MM.1S (cell line): ENCODE measurements at places on chromosomes 5 and 9.

GRCh38 chr5:92780057-92780456, 801.0 kb downstream of the NR2F1-AS1 start:
- DNase-seq = no peak

- no peak for DNase-seq
Measured at GRCh38 chr9:111870774-111871498, 25.7 kb upstream of the UGCG start.

DNA sequence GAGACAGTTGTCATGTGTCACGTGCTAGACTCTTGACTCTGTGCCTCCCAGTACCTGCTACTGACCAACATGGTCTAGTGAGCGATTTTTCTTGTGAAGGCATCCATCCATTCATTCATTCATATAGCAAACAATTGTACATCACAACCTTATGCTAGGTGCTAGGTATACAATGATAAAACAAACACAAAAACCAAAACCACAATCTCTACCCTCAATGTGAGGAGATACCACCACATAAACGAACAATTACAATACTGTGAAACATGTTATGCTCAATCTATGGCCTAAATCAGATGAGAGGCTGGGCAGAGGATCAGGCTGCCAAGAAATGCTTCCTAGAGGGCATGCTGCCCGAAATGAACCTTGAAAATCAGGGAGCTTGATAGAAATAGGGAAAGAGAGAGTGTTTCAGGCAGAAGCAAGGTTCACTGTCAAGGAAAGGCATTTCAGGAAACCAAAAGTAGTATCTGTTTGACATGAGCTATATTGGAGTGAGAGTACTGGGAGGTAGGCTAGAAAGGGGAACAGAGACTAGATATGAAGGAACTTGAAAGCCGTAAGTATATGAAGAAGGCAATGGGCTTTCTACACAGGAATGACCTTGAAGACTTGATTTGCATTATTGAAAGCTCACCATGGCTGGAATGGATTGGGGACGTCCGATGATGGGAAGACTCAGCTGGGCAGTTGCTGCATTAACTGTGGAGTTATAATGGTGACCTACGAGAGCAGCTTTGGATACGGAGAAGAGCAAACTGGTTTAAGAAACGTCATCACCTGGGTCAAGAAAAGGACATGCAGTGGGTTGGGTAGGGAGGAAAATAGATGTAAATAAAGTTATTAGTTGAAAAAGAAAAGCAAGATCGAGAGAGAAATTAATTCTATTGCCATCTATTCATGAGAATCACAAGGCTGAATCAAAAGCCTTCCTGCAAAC, 90.1 kb downstream of the THBS4 start:
- DNase-seq = no peak

- no peak for DNase-seq
Measured at GRCh38 chr5:158513490-158514318, 586.0 kb downstream of the EBF1 start.

DNA sequence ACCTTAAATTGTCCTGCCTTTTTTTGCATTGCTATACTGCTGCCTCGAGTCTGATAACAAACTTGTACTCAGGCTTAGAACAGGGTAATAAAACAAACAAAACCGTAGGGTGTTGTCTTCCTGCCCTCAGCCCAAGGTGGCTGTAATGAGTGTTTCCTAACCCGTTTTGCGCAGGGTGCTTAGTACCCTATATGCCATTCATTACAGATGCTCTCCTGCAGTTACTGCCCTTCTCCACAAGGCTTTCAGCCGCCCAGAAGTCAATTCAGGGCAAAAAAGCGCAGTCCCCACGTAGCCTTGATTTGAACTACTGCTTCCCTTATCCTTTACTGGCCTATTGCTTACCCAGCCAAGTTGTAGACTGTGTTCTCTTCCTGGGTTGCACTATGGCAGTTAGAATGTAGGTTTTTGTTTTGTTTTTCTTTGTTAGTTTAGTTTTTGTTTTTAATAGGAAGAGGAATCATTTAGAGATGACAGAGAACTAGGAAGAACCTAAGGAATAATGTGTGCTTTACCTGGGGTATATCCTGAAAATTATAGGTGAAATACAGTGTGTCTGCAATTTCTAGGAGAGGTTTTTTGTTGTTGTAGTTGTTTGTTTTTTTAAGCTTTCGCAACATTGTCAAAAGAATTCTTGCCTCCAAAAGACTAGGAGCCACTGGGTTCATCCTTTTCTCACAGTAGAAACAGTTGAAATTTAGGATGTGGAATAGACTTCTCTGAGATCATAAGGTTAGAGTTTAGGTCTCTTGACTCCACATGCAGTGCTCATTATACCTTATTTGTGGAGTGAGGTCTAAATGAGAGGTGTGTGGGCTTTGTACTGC, 1.3 kb downstream of the HMGXB3 start:
- peak; percentile 85 for DNase-seq

DNA sequence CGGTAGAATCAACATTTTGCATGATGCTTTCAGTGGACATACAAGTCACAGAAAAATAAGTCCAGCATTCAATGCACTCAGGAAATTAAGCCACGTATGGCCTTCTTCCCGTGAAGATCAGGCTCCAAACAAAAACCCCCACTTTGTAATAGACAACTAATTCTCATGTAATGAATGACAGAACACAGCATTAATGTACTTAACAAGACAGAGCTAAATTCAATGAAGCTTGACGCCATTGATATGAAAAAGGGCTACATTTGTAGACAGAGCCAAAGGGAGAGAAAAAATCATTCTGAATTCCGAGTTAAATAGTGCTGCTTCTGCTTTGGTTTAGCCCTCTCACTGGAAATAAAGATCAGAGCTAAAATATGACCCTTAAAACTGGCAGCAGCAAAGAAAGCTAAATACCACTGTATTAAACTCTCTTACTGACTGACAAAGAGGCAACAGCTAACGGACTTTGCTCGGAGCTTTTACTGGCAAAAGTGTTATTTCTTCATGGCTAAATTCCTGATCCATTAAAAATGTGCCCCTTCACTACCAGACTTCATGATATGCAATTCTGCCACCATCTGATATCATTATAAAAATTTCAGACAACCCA, 250.5 kb downstream of the BNC2 start:
- DNase-seq = no peak

- peak; percentile 80 for DNase-seq
Measured at GRCh38 chr5:115377468-115378217, 81.2 kb upstream of the CCDC112 start.

DNA sequence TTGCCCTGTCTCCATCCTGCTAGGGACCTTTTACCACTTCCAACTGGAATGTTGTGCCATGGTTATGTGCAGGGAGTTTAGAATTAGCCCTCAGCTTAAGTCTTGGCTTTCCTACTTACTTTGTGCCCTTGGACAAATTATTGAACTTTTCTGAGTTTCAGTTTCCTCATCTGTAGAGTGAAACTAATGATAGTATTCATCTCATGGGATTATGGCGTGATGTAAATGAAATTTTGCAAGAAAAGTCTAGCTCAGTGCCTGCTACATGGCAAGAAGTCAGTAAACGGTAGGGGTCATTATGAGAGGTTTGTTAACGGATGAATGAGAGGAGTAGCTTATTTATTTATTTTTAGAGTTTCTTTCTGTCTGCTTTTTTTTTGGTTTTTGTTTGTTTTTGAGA, 1.8 kb downstream of the MVB12B start:
- DNase-seq = no peak

DNA sequence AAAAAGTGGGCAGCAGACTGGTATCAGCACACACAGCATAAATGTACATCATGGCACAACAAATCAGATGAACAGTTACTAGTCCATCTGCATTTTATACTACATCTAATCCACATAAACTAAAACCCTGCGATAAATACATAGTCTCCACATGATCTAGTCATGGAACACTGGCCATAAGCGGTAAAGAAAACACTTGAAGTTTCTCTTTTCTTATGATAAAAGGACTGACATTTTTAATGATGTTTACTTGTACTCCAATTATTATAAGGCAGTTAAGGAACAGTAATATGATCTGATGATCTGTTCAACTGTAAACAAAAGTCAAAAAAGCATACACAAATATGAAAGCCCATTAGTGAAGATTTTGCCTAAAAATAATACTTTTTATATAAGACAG, 112.5 kb downstream of the MPDZ start:
- DNase-seq = no peak

GRCh38 chr9:93220627-93221026, 36.7 kb downstream of the WNK2 start:
- DNase-seq = no peak

GRCh38 chr9:82797534-82797933, 265.4 kb downstream of the RASEF start:
- no peak for DNase-seq

DNA sequence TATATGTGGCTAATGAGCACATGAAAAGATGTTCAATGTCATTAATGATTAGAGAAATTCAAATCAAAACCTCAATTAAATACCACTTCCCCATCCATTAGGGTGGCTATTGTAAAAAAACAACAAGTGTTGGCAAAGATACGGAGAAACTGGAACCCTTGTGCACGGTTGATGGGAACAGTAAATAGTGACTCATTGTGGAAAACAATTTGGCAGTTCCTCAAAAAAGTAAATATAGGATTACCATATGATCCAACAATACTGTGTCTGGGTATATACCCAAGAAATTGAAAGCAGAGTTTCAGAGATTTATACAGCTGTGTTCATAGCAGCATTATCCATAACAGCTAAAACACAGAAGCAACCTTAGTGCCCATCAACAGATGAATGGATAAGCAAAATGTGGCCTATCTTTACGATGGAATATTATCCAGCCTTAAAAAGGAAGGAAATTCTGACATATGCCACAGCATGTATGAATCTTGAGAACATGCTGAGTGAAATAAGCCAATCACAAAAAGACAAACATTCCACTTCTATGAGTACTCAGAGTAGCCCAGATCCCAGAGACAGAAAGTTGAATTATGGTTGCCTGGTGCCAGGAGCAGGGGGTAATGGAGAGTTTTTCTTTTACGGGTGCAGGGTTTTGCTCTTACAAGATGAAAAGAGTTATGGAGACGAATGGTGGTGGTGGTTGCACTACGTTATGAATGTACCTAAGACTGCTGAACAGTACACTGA, 41.4 kb upstream of the LRRC14B start:
- no peak for DNase-seq

DNA sequence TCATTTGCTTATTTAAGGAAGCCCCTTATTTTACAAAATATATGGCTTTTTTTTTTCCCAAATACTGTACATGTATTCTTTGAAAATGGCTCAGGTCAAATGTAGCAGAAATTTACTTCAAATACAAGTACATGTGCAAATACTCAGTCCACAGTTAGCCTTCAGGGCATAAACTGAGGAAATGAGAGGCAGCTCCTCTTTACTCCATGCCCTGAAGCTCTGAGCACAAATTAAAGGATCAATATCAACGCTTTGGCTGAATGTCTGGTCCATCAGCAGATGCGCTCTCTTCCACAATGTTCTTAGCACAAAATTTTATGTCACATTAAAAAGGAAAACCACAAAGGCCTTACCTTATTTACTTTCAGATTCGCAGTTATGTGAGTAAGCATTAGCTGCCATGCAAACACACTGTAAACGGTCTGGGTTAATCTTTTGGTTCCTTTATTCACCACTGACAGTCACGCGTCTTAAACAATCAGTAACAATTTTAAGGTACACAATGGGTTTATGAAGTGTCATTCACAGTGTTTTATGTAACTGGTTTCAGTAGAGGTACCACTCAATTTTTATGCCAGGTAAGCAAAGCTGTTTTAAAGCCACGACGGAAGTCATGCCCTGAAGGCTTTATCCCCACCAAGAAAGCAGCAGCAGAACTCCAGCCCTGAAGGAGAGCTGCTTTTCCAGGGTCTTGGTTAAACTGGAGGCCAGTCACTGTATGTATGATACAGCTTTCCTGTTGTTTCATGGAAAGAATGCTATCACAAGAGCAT, 103.4 kb downstream of the OTULIN start:
- peak; percentile 80 for DNase-seq

GRCh38 chr9:107249665-107250285, 33.3 kb upstream of the RAD23B start:
- no peak for DNase-seq

GRCh38 chr5:174252121-174252520, 206.6 kb downstream of the NSG2 start:
- no peak for DNase-seq

GRCh38 chr5:58085800-58086199, 374.1 kb downstream of the PLK2 start:
- DNase-seq = no peak

GRCh38 chr9:98929895-98930341, 13.8 kb upstream of the COL15A1 start:
- no peak for DNase-seq

DNA sequence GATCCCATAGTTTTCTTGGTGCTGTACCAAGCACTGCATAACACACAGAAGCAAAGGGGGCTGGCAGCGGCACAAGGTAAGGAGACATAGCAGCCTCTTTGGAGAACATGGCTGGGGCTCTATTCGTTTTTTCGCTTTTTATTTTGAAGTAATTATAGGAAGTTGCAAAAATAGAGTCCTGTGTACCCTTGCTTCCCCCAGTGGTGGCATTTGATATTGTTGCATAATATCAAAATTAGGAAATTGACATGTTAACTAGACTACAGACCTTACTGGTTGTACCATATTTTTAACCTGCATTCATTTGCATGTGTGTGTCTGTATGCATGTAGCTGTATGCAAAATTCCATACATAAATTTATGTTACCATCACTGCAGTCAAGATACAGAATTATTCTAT, 6.6 kb upstream of the UBQLN1 start:
- no peak for DNase-seq

- peak; percentile 50 for DNase-seq
Measured at GRCh38 chr5:65742565-65743231, 20.7 kb downstream of the NLN start.

- DNase-seq = no peak
Measured at GRCh38 chr5:115471345-115472063, 73.1 kb downstream of the FEM1C start.

DNA sequence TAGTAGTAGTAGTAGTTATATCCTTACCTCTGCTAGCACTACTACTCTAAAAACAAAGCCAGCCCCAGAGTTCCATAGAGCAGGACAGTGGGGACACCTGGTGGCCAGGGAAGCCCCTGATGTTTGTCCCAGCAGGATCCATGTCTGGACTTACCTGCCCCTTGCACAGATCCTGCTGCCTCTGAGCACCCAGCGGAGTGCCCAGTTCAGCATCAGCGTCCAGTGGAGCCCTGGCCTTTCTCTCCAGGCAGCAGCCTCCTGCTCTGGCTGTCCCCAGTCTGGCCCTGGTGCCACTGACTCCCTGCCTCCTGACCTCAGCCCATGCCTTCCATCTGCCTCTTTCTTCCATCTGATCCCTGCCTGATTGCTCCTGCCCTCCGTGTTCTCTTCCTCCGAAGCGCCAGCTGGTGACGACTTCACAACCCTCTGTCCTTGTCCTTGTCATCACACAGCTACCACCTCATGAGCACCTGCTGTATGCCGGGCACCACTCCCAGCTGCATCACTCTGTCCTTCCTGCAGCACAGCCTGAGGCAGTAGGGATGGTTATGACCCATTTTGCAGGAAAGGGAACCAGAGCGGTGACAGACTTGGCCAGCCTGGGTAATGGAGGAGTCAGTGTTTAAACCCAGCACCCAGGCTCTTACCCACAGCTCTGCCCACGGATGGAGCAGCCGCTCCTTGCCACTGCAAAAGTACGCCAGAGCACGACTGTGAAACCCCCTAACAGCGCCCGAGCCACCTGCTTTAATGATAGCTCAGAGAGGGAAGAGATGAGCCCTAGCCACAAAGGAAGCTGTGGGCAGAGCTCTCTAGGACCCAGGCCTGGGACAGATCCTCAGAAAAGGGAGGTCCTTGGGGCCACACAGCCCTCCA, 11.5 kb downstream of the SARDH start:
- no peak for DNase-seq
